Activated gamma-delta T cell treated with Interleukin-2 at 50 U/mL for 16 hours (primary cell): ENCODE measurements at places on chromosomes 3 and 15.
A peak's percentile ranks its signal among the peaks of the same experiment; 100 is the strongest.

DNA sequence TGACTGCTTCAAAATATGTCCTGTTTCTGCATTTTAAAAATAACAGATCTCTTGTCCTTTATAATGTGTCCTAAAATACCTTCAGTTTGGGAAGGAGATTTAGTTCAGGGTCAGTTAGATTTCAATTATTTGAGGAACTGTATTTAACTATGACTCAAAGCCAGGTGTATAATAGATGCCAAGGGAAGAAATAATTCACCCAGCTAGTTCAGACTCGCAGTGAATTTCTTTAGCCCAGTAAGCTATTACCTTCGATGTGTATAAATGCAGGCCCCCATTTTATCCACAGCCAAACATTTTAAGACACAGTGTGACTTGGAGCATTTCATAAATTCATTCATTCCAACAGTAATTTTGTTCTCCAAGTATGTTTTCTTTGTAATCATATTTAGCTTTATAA is 458.0 kb downstream of the ZNF385D start:
- no peak for DNase-seq

GRCh38 chr3:101574388-101575112 is 570 bp downstream of the PCNP start:
- DNase-seq = peak; percentile 46

- no peak for DNase-seq
Observed at GRCh38 chr3:13518516-13518953, 30.4 kb upstream of the FBLN2 start.

- no peak for DNase-seq
Observed at GRCh38 chr3:14224895-14225294, 46.3 kb downstream of the LSM3 start.

GRCh38 chr3:172538368-172539151 is 15.3 kb upstream of the TNFSF10 start:
- DNase-seq = no peak

DNA sequence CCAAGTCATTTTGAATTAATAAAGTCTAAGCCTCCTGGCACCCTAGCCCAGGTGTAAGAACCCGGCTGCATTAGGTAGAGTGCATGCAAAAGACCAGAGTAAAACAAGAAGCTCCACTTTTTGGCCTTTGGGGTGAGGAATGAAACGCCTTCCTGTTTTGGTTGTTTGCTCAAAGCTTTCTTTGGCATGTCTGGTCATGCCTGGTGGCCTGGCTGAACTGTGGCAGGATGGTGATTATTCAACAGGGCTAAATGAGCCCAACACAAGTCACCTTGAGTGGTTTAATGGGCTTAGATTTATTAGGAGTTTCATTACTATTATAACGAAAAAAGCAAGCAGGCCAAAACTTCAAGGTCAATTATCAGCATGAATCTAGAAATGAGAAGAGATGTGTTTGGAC is 40.9 kb upstream of the LDHAL6B start:
- no peak for DNase-seq

- no peak for DNase-seq
Observed at GRCh38 chr3:178072391-178073305, 463.6 kb upstream of the KCNMB2 start.

GRCh38 chr15:47333734-47334133 is 383.6 kb upstream of the SEMA6D start:
- no peak for DNase-seq

DNA sequence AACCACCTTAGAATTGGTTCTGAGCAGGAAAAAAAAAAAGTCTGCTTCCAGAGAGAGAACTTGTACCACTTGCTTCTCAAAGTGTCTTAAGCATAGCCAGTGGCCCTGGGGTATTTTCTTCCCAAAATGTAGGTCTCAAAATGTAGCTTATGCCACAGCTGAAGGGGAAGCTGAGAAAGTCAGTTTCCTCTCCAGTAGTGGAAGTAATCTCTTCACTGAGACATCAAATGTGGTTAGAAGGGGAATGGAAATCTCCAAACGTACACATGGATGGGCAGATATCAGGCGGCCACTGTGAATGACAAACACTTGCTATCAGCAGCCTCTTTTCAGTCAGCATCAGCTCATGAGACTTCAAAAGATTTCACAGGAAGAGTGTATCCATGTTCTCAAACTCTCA is 841.2 kb downstream of the TUSC7 start:
- no peak for DNase-seq

DNA sequence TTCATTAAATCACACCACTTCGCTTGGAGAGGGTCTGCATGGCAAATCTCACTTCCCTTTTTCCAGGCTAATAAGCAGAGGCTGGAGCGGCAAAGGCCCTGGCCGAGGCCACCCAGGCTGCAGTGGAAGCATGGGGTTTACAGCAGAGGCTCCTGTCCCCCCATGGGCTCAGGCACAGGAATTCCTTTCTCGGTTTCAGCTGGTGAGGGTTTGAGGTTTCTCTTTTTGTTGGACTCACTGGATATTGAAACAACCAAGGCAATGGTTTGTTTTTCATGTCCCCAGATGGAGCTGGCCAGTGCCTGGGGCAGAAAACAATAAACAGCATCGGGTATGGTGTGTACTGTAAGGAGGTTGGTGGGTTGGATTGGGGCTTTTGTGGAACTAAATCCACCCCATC is 175.6 kb upstream of the RASGRP1 start:
- DNase-seq = no peak

GRCh38 chr3:114213627-114214541 is 23.5 kb downstream of the ZNF80 start:
- peak; percentile 63 for DNase-seq

DNA sequence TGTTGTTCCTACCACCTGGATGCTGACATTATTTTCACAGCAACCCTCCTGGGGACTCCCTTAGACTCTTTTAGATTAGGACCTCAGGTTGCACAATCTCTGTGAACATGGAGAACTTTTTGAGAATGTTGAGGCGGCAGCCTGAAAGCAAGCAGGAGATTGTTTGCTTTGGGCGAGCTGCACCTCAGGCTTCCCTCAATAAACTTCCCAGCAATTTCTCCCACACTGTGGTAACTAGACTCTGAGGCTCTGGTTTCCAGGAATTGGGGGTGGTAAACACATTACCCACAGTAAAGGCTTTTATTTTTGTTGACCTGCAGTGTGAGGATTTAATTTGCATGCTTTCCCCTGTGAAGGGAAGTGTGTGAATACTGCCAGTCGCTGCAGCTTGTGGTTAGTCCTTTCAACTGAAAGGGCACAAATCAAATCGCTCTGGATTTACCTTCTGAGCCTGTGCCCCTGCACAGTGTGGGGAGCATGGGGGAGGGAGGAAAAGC is 35.2 kb upstream of the SIAH2 start:
- no peak for DNase-seq

- no peak for DNase-seq
Observed at GRCh38 chr3:101243285-101244211, 76.8 kb downstream of the IMPG2 start.

GRCh38 chr15:63057468-63058345 is 15.2 kb downstream of the TPM1 start:
- no peak for DNase-seq

- no peak for DNase-seq
Observed at GRCh38 chr3:40623567-40623966, 98.8 kb downstream of the ZNF621 start.

DNA sequence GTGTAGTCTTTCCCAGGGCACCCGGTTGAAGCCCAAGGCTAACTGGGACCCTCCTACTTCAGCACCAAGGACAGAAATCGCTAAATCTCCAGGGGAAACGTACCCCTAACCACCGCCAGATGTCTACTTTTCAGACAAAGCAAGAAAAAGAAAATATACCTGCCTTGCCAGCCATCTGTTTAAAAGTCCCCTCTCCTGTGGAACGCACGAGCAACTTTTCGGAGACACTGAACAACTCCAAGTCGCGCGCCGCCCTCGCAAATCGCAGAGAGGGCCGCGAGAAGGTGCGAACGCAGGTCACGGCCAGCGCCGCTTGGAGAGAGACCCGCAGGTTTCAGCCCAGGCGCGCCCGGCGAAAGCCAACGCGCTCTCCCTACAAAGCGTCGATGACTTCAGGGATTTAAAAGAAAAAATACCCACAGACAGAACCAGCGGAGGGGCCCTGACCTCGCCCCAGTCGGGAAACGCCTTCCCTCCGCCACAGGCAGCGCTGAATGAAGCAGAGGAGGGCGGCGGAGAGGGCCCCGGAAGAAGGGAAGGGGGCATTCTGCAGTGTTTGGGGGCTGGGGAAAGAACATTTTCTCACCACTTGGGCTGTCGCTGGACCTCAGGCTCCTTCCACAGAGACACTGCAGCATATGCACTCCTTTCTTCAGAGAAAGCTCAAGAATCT is 213.1 kb downstream of the FGF12 start:
- DNase-seq = no peak

GRCh38 chr3:195095035-195095703 is 175.8 kb downstream of the XXYLT1 start:
- no peak for DNase-seq

DNA sequence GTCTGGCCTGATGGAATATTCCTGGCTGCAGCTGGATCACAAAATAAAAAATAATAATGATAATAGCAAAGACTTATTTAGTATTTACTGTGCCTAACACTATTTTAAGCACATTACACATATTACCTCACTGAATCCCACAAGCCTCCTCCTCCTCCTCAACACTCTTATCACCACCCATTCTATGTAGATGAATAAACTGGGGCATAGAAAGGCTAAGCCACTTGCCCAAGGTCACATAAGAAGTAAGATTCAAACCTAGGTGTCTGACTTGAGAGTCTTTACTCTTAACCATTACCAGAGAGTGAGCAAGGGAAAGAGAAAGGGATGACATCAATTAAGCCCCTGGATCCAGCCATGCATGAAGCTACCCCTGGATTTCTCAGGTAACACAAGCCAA is 493.1 kb downstream of the SHQ1 start:
- no peak for DNase-seq

DNA sequence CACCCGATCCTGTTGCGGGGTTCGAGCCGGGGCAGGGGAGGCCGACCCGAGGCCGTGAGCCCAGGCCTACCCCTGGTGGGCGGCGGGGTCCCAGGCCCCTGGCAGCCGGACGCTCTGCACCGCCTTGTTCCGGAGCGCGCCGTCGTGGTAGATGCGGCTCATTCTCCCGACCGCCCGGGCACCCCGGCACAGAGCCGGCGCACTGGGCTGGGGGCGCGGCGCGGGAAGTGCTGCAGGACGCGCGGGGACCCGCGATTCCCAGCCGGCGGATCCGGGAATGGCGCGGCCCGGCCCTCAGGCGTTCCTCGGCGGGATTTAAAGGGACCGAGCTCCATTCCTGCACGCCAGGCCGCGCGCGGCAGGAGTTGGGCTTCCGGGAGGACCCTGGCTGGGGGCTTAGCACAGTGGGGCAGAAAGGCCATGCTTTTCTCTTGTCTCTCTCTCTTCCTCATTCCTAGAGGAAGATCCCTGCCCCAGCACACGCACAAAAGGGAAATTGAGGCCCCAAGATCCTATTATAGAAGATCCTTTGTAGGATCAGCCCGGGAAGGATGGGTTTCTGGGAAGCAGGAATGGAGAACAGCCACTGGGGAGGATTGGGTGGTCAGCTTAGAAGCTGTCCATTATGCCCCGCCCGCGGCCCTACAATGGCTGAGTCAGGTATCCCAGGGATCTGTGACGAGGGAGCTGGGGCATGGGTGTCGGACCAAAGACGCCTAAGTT is at the start of gene ARPIN:
Gene ARPIN (minus strand): TSS at position 279 of the 723 bp plus-strand sequence. CDS start 117 bp downstream, at position 162.
- DNase-seq = no peak

DNA sequence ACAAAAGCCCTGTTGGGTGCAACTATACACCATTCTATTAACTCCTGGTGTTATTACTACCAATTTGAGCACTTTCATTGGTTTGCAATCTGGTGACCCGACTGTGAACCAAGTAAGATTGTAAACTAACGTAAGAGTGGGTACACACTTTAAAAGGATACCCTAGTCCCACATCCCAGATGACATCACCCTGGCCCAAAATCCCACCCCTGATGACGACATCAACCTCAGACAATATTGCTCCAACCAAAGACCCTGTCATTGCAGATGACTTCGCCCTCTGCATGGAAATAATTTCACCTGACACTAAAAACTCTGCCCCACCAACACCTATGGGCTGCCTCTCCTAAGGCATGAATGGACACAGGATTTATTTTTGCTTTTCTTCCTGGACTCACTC is 25.6 kb upstream of the MKRN3 start:
- no peak for DNase-seq

DNA sequence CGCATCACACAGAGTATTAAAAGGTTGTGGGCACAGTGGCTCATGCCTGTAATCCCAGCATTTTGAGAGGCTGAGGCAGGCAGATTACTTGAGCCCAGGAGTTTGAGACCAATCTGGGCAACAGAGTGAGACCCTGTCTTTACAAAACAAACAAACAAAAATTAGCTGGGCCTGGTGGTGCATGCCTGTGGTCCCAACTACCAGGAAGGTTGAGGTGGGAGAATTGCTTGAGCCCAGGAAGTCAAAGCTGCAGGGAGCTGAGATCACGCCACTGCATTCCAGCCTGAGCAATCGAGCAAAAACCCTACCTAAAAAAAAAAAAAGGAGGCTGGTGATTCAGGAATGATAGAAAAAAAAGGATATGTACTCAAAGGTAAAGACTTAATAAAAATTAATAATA is 28.2 kb upstream of the ST6GAL1 start:
- DNase-seq = no peak

DNA sequence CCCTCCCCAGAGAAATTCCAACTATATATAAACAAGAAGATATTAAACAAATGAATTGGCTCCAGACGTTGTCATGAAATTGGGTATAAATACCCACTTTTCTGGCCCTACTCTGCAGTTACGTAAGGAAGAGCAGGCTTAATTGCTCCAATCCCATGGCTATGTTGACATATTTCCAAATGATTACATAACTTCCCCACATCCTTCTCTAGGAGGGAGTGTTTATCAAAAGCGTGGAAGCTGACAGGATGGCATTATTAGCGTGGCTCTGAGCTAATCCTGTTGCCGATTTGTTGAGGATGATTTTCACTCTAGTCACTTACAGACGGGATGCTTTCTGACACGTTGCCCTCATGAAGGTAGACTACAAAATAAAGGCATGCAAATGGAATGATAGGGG is 347.5 kb upstream of the TMCO5A start:
- DNase-seq = no peak

- no peak for DNase-seq
Observed at GRCh38 chr3:134799393-134799792, 4.3 kb downstream of the EPHB1 start.

GRCh38 chr3:4376499-4376898 is 73.3 kb downstream of the SETMAR start:
- no peak for DNase-seq

DNA sequence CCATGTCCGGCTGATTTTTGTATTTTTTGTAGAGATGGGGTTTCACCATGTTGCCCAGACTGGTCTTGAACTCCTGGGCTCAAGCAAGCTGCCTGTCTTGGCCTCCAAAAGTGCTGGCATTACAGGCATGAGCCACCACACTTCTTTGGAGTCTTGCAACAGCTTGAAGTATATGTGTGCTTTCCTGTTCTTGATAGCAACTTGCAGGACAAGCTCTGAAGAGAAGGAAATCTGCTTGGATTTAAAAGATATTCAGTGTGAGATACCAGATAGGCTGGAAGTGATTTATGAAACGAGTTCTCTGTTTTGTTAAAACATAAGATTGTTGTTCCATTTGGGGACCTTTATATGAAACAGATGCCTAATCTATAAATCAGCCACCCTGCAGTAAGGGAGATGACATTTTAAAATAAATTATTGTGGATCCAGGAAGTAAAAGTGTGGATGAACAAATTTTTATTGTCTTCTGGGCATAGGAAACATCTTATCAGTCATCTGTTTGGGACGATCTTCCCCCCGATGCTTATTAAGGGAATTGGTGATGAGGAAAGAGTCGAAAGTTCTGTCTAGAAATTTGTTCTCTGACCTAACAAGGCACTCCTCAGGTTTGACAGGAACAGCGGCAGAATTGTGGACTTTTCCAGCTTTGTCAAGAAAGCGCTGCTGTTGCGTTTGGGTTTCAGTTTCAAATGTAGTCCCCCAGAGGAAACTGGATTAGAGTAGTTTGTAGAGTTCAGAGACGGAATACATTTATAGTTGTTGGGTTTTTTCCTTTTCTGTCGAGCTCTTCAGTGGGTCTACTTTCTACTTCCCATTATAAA is 53.7 kb upstream of the MAGI1 start:
- DNase-seq = no peak
